ENCODE measurements at places on chromosomes 5 and 9.

DNA sequence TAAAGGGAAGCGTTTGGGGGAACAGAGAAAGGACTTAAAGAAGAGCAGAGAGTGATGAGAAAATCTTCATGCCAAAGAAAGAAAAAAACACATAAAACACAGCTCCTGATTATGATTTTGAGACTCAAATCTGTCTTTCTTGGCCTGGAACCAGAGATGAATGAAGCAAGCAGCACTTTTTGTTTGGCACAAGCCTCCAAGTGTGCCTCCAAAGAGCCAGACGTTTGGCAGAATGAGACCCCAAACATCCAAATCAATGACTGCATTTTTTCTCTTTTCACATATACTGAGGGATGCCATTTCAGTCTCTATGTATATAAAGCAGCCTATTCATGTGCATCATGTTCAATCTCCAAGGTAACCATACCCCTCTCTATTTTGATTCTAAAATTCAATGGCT, 424.2 kb downstream of the TUSC1 start:
- no peak for DNase-seq

DNA sequence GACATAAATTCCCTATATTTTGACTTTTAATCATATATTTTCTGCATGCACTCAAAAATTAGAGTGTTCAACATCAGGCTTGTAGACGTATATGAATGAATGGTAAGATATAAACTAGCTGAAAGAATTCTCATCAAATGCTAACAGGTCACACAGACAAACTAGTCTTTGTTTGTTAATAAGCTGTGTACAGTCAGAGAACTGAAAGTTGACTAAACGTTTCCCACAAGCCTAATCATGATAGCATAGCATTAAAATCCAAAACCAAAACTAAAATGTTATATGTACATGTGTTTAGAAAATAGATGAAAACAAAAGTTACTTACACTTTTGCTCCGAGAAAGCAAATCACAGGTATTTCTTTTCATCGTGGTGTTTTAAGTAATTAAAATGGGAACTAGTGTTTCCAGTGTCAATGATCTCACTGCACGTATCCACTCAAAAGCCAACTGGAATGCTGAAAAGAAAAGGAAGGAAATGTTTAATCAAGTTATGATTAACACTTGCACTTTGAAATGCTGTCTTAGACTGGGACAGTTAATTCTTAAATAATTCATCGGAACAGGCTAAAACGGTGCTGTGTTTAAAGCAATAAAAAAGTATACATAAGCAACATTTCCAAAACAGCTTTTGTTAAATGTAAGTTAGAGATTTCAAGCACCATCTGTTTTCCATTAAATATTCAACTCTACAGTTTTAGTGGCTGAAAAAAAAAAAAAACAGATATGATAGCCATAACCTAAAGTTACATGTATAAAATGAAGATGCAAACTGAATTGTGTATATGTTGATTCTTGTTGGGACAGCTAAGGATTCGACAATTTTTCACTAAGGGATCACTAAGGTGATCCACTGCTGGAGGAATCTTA, 291.9 kb upstream of the PDE4D start:
- DNase-seq, result no peak

GRCh38 chr5:41876678-41877077, 6.5 kb upstream of the OXCT1 start:
- no peak for DNase-seq

- no peak for DNase-seq
These were observed 57.6 kb upstream of the OTP start for GRCh38 chr5:77696120-77696519.

GRCh38 chr9:130746434-130747212, 53.0 kb downstream of the EXOSC2 start:
- DNase-seq, result no peak

GRCh38 chr9:95365766-95366165, 48.3 kb upstream of the FANCC start:
- no peak for DNase-seq

- no peak for DNase-seq
These were observed 629.2 kb downstream of the BNC2 start for GRCh38 chr9:16241231-16241630.

GRCh38 chr5:112616812-112617547, 120.7 kb upstream of the APC start:
- no peak for DNase-seq

DNA sequence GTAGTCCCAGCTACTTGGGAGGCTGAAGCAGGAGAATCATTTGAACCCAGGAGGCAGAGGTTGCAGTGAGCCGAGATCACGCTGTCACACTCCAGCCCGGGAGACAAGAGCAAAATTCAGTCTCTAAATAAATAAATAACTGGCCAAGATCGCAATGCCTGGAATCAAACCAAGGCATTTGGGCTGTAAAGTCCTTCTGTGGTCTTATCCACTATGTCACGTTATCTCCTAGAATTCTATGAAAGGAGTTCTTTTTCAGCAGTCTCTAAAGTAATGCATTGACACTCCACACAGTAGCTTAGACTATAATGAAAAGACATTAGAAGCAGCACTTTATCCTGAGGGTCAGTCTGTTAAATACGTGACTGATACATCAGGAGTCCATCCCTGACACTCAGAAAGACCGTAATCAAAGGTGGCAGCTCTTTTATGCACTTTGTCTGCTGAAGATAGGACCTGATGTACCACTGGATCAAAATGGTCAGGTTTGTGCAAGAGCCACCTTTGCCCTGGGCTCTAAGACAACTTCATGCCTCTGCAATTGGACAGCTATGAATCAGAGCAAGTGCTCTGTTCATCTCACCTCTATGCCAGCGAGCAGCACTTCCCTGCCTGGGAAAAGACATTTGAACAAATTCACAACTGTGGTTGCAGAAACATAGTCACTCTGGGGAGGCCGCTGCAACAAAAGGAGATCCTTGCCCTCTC, 31.7 kb upstream of the GNA14 start:
- no peak for DNase-seq

GRCh38 chr9:95841377-95841776, 34.1 kb upstream of the ERCC6L2 start:
- DNase-seq, result no peak

DNA sequence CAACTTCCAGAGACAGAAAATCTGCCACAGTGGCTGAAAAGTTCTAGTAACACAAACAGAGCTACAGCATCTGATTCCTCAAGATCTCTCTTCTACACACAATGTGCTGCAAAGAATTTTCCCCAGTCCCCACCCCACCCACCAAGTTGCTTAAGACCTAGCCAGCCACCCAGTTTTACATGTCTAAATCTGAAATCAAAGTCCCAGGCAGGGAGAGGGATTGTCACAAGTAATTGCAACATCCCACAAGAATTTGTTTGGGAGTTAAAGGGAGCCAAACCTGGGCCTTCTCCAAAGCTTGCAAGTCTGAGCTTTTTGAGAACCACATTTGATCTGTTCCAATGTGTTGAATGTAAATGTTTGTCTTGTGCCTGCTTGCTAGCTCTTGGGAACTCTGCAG, 15.5 kb downstream of the IGIP start:
- no peak for DNase-seq

GRCh38 chr5:34571677-34572041, 84.5 kb upstream of the RAI14 start:
- no peak for DNase-seq

Data from glomerular endothelial cell (primary cell).